Left ventricle myocardium superior (tissue), 1 donor: ENCODE measurements at places on chromosomes 7 and 10. TPM values are rescaled to one million over a fixed set of nuclear protein-coding genes. Genes with fewer than 3 reads are reported as not detected.

DNA sequence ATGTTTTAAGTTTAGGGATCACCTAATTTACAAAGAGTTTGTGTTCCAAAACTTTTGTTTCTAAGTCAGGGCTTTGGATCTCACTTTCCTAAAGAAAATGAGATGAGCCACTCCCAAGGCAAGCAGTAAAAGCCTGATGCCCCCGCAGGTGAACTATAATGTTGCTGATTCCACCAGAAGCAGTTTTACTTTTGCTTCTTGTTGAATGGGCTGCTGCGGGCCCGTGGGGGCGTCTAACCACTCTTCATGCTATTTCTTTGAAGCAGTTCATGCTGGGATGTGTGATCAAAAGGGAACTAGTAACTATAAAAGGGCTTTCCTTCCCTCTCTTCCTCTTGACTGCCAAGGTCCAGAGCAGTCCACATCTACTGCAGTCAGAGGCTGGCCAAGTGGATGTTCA, 118.7 kb upstream of the NEBL start:
- no peak for DNase-seq

DNA sequence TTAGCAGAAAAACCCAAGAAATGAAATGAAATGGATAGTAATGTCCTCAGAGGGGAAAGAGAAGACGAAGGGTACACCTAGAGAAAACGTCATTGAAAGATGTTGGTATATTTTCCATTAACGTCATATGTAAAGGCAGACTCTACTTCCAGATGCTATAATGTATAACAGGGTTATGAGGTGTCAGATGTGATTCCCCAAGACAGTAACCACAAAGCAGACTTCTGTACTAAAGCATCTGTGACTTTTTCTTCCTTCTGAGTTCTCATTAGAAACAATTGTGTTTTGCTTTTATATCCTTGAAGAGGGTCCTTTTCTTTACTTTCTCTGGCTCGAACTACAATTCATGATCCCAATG, 37.4 kb downstream of the LRRC72 start:
- no peak for DNase-seq

GRCh38 chr10:69866688-69867461, 65.2 kb downstream of the COL13A1 start:
- DNase-seq = peak; percentile 51

- no peak for DNase-seq
Observed at GRCh38 chr7:94561841-94562514, 52.4 kb downstream of the CASD1 start.

- DNase-seq = no peak
Observed at GRCh38 chr7:42720991-42721796, 190.7 kb downstream of the C7orf25 start.

MIOS gene
- total RNA-seq = 28.4 TPM

ACSM6 gene
- total RNA-seq = not detected

UFSP1 gene
- 1.9 TPM for total RNA-seq

GRCh38 chr7:112646783-112647182, 143.4 kb downstream of the TMEM168 start:
- DNase-seq = no peak

CNOT4 gene
- total RNA-seq = 26.6 TPM

GRCh38 chr10:63455507-63455906, 10.3 kb downstream of the JMJD1C start:
- no peak for DNase-seq

- no peak for DNase-seq
Observed at GRCh38 chr7:147595042-147595441, 995.5 kb upstream of the C7orf33 start.

DNA sequence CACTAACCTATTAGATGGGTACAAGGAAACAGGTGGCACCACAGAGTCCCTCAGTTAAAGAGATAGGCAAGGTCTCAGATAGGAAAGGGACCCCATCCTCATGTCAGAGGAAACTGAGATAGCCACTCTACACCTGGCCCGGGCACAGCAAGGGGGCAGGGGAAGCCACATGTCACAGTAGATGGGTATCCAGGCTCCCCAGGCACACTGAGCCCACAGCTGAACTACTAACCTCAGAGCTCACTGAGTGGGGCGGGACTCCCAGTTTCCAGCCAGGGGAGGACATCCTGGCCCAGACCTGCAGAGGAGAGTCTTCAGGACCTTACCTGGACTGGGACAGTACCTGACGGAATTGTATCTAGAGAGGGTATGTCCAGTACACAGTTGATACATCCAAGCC, 3.7 kb upstream of the CDHR1 start:
- no peak for DNase-seq

GRCh38 chr7:143452495-143452894, 9.2 kb downstream of the TAS2R60 start:
- no peak for DNase-seq

OR9A2 gene
- total RNA-seq = not detected

GRCh38 chr7:116863936-116864500, 1.6 kb downstream of the CAPZA2 start:
- DNase-seq = no peak

DNA sequence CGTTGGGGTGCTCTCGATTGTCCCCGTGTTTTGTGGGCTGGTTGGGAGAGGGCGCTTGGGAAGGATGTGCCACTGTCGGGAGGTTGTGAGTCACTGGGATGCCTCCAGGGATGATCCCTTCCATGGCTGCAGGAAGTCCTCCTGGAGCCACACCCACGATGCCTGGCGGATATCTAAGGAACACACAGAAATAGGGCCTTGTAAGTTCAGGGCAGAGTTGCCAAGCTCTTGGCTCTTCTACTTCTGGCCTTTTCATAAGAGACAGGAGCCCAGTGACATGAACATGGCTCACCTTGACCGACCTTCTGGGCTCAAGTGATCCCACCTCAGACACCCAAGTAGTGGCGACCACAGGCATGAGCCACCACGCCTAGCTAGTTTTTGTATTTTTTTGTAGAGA, 47.6 kb downstream of the ZRANB1 start:
- no peak for DNase-seq

GRCh38 chr10:20110125-20111100, 294.2 kb downstream of the PLXDC2 start:
- no peak for DNase-seq

- peak; percentile 71 for DNase-seq
Observed at GRCh38 chr10:76547352-76547972, 1090.1 kb downstream of the KCNMA1 start.

- no peak for DNase-seq
Observed at GRCh38 chr7:104240401-104240800, 32.6 kb upstream of the ORC5 start.

COL1A2 gene
- 78.1 TPM for total RNA-seq

DNA sequence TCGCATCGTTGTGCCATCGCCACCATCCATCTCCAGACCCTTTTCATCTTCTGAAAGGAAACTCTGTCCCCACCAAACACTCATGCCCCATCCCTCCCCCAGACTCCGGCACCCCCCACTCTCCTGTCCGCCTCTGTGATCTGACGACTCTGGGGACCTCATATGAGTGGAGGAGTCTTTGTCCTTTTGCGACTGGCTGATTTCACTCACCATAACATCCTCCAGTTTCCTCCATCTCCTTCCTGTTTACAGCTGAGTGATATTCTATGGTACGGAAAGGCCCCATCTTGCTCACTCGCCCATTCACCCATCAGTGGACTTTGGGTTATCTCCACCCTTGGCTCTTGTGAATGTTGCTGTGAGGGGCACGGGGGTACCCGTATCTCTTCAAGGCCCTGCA, 11.8 kb upstream of the INSIG1 start:
- DNase-seq = no peak

GRCh38 chr7:41685684-41686083, 17.2 kb downstream of the INHBA start:
- no peak for DNase-seq

DNA sequence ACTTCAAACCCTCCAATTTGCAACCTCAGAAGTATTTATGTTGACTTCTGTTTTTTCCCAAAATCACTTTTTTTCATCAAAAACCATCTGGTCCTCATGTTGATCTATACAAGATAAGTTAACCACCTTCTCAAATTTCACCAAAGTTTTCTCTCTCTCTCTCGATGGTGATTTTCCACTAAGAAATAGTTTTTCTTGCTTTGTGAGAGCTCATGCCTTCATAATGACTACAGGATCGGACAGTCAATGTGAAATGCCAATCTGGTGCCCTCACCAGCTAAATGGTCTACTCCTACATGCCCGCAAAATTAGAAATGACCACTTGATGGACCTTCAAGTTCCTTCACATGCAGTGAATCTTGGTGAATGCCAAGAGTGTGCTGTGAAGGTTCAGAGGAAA, 40.4 kb downstream of the CNNM1 start:
- no peak for DNase-seq

- DNase-seq = no peak
Observed at GRCh38 chr7:139591550-139592195, 68.2 kb downstream of the CLEC2L start.

ASAH2 gene
- total RNA-seq = 0.32 TPM

DNA sequence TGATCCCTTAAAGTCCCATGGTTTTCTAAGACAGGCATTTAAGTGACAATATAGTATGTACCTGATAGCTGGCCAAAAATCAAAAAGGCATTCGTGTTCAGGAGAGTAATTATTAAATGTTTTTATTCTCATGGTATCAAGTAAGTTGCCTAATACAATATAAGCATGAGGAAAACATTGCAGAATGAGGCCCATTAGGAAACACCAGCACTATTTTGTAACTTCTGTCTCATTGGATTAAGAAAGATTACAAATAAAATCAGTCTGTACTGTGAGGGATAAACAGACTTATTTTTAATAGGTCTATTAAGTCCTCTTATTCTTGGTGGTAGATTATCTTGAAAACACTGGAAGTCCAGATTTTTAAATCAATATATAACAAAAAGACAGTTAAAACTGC, 110.1 kb downstream of the SNX13 start:
- no peak for DNase-seq

DNA sequence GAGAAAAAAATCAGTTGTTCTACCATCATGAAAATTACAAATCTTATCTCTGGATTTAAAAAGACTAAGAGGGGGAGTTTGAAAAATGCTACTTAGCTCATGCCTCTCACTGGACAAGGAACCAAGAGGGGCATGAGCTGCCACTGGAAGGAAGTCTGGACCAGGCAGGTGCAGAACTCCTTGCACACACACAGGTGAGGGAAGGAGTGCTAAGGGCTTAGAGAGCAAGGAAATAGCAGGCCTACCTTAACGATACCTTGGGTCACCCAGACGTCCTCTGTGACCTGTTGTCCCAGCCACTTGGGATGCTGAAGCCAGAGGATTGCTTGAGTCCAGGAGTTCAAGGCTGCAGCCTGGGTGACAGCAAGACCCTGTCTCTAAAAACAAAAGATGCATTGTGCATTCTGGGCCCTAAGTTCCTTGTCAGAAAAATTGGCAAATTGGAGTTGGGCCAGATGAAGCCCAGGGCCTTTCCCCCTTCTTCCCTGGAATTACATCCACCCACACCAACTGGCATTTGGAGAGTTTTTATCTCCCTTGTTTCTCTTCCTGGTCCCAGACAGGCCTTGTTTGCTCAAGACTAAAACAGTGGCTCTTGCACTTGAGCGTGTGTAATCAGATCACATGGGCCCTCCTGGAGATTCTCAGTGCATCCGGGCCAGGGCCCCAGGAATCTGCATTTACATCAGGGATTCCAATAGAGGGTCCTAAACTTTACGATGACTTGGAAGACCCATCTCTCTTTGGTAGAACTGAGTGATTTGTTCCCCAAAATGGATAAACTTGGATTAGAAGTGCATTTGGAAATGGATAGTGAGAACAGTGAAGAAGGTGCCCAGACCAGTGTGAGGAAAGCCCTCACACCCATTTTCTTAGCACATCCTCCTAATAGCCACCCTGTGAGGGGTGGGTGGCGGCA, 3.0 kb downstream of the DDIT4 start:
- DNase-seq = no peak

- DNase-seq = no peak
Observed at GRCh38 chr10:42930516-42931192, 146.2 kb upstream of the RET start.

DUSP5 gene
- 7.1 TPM for total RNA-seq

DNA sequence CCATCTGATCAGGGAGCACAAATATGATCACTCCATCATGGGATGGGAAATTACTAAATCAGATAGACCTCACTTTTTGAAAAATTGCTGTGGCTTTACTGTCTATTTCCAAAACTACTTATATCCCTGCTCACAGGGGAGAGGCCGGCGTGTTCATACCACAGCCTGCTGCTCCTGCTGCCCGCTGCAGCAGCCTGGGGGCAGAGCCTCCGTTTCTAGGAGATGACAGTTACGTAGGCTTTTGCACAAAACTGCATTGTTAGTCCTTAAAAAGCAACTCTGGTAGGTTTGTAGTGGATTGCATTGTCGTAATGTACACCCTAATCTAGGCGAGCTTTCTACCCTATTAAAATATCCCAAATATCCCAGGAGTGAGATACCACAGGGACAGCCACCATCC, 203.7 kb downstream of the EBF3 start:
- no peak for DNase-seq
